ENCODE measurements at places on chromosomes 5 and 9. TPM values are rescaled to one million over a fixed set of nuclear protein-coding genes. Genes with fewer than 3 reads are reported as not detected.

The VLDLR gene
- total RNA-seq: 35.5 TPM

The PHYHD1 gene
- total RNA-seq: 5.2 TPM

DNA sequence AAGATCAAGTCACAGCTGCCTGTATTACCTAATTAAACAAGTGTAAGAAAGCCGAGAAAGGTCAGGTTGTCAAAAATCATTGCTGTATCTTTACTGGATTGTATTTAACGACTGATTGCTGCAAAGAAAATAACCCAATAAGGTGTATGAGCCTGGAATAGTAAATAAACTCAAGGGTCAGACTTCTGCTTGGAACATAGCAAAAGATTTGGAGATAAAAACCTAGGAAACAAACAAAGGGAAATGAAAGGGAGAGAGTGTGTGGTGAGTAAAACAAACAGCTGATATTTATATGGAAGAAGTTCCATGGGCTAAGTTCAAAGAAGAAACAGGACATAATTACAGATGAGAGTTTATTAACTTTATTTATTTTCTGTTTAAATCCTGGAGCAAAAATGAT, 354.0 kb downstream of the TLR4 start:
- DNase-seq: no peak

GRCh38 chr9:121289026-121289771, 21.2 kb downstream of the GSN start:
- DNase-seq: peak; percentile 68

- DNase-seq: no peak
Observed at GRCh38 chr9:504921-505740, 290.5 kb downstream of the DOCK8 start.

GRCh38 chr9:92141144-92142129, 26.2 kb upstream of the SPTLC1 start:
- no peak for DNase-seq

DNA sequence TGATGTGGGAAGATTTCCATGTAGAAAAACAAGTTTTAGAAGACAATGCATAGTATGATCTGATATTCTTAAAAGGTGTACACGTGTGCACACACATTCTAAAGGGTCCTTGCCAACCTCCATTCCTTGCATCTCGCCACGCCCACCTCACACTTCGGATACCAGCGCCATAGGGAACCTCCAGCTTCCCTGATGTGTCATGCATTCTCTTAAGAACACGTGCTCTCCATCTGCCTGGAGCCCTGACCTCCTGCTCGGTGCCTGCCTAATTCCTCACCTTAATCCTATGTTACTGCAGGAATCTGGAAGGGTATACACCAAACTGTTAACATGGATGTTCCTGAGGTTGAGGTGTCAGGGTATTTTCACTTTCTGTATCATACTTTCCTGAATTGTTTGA, 63.1 kb downstream of the PTCD2 start:
- no peak for DNase-seq

- DNase-seq: no peak
Observed at GRCh38 chr9:111943200-111943599, 46.6 kb downstream of the UGCG start.

- peak; percentile 79 for DNase-seq
Observed at GRCh38 chr9:72586388-72587130, 65.2 kb downstream of the TMC1 start.

DNA sequence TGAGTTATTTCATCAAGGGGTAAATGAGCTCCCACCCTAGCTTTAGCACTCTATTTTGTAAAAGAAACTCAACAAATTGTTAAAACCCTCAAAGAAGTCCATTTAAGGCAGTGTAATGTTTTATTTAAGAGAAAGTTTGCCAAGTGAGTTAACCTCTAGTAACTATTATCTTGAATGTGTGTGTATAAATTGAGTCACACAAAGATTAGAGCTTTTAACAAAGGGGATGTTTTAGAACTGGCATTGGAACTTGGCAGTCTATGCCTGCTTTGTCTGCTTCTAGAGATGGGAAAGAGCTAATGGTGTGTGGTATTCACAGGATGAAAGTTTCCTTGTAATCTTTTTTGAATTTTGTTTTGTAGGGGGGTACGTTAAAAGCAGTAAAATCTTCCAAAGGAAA, 33.2 kb downstream of the KDM3B start:
- no peak for DNase-seq

DNA sequence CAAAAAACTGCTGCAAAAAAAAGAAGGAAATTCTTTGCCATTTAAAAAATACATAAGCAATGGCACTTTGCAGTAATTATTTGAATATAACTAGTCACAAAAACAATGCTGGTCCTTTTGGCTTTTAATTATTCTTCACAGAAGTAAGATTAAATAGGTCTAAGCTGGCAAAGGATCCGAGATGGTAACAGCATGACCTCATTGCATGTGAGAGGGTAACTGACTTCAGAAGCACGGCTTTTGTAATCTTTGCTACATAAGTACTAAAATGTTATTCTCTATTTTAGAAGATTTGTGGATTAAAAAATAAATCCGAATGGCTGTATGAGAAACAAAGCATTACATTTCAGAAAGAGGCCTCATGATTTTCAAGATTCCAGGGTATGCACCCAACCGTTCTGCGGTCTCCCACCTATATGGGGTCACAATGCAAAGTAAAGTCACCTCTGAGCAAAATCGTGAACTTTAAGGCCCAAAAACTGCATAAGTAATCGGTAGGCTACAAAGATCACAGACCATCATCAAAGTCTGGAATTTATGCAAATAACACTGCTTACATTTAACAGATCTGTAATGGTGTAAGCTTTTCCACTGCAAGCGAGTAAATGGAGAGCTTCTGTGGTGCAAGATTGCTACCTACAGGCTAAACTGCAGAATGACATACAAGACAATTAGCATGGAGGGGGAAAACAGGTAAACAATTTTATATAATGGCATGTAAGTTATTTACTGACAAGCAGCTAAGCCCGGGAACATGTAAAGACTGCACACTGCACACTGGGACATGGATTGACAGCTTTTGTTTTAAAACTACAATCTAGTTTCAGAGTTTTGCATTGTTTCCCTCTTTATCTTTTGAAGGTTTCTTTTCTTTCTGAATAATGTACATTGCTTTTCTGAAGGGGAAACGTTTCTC, 231.6 kb downstream of the SLF1 start:
- DNase-seq: peak; percentile 61

DNA sequence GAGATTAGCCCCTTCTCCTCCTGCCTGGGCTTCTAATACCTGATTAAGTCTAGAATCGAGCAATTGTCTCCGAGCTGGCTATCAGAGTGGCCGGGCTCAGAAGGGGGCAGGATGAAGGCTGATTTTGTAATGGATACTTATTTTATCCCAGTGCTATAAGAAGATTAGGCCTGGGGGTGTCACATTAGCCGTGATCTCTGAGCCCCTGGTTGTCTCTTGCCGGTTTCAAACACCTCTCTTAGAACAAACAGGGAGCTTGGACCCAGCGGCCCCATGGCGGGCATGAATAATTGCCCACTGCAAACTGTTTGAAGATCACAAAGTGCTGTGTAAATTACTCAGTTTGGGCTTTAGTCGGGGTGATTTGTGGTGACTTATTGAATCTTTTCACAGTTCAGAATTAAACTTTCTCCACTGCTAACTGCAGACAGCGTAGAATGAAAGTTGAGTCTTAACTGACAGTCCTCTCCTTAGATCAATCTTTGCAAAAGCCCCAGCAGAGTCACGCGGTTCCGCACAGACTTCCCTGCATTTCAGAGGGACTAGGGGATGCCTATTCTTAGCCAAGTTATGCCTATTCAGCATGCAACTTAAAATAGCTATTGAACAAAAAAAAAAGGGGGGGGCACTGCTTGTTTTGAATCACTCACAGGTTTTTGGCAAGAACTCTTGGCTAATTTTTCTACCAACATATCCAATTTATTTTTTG, 200.6 kb upstream of the IRX1 start:
- no peak for DNase-seq

The PLAC8L1 gene
- total RNA-seq: not detected

The GABRA1 gene
- not detected for total RNA-seq

DNA sequence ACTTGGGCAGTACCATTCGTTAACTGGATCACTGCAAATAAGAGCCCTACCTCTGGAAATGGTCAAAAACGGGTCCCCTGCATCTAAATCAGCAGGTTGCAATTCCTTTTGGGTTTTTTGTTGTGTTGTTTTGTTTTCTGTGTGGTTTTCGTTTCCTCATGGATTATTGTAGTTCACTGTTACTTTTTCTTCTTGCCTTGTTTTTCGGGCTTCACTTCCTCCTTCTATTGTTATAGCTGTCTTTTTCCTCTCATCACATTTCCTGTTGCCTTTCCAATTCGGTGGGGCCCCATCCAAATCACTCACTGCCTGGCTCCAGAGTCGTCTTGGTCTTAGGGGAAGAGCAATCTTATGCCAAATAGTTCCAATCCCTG, 8.7 kb upstream of the SSBP2 start:
- no peak for DNase-seq

DNA sequence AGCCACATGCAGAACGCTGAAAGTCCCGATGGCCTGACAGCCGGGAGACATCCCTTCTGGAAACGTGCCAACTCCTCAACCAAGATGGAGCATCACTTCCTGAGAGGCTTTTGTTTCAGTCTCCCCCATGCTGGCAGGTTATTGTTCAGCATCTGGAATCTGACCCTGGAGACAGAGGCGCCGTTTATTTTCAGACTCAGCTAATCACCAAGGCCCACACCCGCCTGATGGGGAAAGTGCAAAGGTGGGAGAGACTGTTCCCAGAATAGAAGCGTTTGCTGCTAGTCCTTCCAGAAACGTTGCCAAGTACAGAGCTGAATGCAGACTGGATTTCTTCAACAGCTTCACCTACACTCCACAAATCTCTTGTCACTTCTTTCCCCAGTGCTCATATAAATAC, 41.8 kb upstream of the S1PR3 start:
- DNase-seq: no peak

DNA sequence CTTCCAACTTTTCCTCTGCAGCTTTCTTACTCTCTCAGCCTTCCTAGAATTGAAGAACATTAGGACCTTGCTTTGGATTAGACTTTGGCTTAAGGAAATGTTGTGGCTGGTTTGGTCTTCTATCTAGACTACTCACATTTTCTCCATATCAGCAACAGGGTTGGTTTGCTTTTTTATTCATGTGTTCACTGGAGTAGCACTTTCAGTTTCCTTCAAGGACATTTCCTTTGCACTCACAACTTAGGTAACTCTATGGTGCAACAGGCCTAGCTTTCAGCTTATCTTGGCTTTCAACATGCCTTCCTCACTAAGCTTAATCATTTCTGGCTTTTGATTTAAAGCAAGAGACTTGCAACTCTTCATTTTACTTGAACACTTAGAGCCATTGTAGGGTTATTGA, 153.1 kb downstream of the CCDC192 start:
- DNase-seq: no peak

DNA sequence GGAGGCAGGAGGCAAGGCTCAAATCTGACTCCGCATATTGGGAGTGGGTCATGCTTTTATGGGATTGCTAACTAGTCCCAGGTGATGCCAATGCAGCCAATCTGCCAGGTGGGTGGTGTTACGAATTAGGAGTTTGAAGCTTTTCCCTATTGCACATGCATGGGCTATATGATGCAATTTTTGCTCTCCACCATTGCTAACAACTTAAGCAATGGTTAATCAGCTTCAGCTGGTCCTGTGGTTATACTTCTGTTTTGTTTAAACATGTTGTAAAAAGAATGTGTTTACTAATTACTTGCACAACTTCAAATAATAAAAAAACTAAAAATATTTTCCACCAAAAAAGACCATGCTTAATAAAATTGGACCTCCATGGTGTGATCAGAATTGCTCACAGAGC, 55.7 kb downstream of the SHC3 start:
- no peak for DNase-seq

DNA sequence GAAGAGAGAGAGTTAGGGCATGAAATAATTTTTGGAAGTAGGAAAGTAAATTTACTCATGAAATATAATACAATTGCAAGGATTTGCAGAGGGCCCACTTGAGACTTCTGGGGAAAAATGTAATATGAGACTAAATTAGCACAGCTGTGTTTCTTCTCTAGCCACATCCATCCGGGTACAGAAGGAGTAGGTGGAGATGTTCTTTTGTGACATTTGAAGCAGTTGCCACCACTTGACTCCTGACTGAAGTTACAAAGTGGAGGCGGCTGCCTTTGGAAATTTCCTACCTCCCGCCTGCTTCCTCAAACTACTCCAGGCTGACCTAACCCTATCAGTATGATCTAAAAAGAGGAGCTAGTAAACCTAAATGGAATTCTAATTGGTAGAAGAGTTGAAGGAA, 58.1 kb upstream of the SHISAL2B start:
- no peak for DNase-seq

- no peak for DNase-seq
Observed at GRCh38 chr9:15344191-15344590, 37.2 kb upstream of the TTC39B start.

GRCh38 chr5:159601216-159601615, 270.9 kb upstream of the IL12B start:
- DNase-seq: no peak

The CTNND2 gene
- total RNA-seq: 1.2 TPM

DNA sequence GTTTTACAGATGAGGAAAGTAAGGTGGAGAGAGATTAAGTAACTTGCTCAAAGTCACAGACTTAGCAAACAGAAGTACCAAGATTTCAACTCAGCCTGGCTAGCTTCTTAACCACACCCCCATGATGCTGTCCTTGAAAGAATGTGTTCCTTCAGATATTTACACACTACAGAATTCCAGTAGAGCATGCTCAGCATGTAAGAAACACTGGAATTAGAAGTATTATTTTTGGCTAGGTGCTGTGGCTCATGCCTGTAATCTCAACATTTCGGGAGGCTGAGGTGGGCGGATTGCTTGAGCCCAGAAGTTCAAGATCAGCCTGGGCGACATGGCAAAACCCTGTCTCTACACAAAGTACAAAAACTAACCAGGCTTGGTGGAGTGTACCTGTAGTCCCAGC, 142.4 kb downstream of the EDIL3 start:
- DNase-seq: no peak

The GFM2 gene
- total RNA-seq: 64.4 TPM

- DNase-seq: no peak
Observed at GRCh38 chr5:28017178-28017577, 978.8 kb upstream of the CDH9 start.

The SLC36A1 gene
- total RNA-seq: 6.7 TPM

- DNase-seq: no peak
Observed at GRCh38 chr9:127531676-127532075, 80.4 kb downstream of the LRSAM1 start.

The OXCT1 gene
- 42.1 TPM for total RNA-seq

DNA sequence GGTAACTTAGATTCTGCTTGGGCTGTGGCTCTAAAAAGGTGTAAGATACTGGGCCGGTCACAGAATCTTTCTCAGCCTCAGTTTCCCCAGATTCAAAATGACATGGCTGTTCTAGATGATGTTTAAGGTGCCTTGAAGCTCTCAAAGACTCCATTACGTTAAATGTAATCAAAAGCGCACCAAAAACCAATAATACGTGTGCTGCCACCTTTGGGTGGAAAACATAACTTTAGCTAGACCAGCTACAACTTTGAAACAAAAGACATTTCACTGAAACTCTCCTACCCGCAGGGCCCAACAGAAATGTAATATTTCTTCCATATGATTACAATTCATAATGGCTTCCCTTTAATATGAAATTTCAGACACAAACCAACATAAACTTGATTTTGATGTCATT, 35.0 kb upstream of the PCSK5 start:
- peak; percentile 65 for DNase-seq

- no peak for DNase-seq
Observed at GRCh38 chr5:31678180-31678579, 39.2 kb downstream of the PDZD2 start.

- DNase-seq: no peak
Observed at GRCh38 chr5:177070536-177071191, 16.1 kb upstream of the FGFR4 start.

The ARL14EPL gene
- not detected for total RNA-seq

- peak; percentile 72 for DNase-seq
Observed at GRCh38 chr5:61817472-61818326, 485.6 kb downstream of the ZSWIM6 start.

All from SK-MEL-5 (cell line).